ENCODE measurements at places on chromosomes 16 and 17.

DNA sequence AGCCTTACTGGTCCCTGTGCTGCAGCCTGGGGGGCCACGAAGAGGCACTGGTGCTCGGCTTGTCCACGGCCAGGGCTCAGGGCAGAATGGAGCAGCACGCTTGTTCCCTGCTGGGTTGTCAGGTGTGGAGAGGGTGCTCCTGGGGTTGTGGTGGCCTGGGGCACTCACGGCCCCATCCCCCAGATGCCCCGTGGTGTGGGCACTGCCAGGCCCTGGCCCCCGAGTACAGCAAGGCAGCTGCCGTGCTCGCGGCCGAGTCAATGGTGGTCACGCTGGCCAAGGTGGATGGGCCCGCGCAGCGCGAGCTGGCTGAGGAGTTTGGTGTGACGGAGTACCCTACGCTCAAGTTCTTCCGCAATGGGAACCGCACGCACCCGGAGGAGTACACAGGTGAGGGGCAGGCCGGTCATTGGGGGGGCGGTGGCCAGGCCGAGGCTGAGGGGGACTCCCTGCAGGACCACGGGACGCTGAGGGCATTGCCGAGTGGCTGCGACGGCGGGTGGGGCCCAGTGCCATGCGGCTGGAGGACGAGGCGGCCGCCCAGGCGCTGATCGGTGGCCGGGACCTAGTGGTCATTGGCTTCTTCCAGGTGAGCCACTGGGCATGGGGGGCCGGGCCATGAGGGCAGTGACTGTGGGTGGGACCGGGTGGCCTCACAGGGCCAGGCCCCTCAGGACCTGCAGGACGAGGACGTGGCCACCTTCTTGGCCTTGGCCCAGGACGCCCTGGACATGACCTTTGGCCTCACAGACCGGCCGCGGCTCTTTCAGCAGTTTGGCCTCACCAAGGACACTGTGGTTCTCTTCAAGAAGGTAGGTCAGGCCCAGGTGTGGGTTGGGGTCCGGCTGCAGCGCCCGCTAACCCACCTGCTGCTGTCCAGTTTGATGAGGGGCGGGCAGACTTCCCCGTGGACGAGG, 1.5 kb downstream of the PDIA2 start:
- DNase-seq = no peak

GRCh38 chr17:72950242-72950931, 142.1 kb downstream of the SLC39A11 start:
- DNase-seq = no peak

- DNase-seq = no peak
Observed at GRCh38 chr16:49078104-49078503, 203.5 kb downstream of the CBLN1 start.

GRCh38 chr16:75317532-75317931, 66.1 kb upstream of the BCAR1 start:
- no peak for DNase-seq

DNA sequence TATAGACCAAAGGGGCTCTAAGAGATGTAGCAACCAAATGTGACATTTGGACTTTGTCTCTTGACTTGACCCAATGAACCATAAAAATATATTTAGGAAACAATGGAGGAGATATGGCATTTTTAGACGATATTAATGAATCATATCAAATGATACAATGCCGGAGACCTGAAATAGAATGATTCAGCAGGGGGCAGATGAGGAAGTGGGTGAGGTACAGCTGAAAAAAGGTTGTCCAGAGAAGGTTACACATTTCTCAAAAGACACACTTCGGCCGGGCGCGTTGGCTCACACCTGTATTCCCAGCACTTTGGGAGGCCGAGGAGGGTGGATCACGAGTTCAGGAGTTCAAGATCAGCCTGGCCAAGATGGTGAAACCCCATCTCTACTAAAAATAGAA, 16.5 kb upstream of the SNN start:
- no peak for DNase-seq

- no peak for DNase-seq
Observed at GRCh38 chr17:71477356-71477755, 643.5 kb upstream of the SOX9 start.

GRCh38 chr16:5605404-5605803, 507.8 kb upstream of the EEF2KMT start:
- no peak for DNase-seq

DNA sequence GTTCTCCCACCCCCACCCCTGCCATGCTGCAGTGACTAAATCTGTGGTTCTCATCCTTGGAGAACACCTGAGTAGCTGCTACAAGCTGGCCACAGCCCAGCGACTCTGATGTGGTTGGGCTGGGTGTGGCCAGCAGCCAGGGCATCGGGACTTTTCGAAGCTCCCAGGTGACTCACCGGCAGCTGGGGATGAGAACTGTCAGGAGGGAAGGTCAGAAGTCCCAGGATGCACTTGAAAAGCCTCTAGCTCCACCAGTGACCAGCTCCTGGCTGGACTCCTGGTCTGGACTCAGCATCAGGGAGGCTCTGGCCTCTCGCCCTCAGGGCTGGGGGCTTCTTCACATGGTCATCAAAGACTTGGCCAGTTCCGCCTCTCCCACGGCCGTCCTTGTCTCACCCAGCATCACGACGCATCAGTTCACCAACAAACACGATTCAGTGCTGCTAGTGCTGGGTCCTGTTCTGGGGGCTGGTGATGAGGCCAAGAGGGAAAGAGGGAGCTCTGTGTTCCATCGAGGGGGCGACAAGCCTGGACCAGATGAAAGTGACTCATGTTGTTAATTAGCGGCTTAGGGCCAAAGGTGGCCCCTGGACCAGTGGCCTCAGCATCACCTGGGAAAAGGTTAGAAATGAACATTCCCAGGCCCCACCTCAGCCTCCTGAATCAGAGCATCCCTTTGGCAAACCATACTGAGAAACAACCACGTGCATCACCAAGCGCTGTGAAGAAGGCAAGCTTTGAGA, 3.9 kb upstream of the C17orf99 start:
- no peak for DNase-seq

DNA sequence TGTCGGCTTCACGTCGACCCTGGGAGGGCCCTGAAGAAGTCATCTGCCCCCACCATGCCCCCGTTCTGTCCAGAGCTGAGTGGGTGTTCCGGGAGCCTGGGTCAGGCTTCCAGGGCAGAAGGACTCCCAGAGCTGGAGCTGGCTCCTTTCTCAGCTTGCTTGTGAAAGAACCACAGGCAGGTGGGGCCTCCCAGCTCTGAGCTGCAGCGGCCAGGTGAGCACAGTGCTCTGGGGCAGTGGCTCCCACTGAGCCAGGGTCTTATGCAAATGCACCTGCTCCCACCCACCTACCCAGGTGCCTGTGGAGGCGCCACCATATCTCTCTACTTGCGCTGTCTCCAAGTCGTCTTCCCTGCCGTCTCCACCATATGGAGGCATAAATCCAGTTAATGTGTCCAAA, 140.0 kb upstream of the RPL38 start:
- DNase-seq = no peak

DNA sequence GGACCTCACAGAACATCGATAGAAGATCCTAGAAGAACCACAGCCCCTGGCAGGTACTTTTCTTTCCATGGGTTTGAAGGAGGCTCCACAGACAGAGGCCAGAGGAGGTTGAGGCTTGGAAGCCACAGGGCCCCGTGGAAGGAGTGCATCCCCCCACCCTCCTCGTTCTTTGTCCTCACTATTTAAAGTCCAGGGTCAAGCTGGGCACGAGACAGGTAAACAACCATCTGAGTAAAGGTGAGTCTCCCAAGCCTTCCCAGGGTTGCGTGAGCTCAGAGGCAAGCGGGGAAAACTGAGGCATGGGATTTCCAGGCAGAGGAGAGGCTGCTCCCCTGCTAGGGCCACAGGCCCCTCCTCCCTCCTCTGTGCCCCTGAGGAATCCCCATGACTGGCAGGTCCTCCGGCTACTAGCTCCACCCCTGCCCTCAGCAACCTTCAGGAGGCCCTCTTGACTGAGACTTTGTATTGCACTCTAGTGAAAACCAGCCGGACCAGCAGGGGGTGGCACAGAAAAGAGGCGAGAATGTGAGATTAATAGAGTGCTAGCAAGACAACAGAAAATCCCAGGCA, 927 bp upstream of the SULT1A2 start:
- no peak for DNase-seq

DNA sequence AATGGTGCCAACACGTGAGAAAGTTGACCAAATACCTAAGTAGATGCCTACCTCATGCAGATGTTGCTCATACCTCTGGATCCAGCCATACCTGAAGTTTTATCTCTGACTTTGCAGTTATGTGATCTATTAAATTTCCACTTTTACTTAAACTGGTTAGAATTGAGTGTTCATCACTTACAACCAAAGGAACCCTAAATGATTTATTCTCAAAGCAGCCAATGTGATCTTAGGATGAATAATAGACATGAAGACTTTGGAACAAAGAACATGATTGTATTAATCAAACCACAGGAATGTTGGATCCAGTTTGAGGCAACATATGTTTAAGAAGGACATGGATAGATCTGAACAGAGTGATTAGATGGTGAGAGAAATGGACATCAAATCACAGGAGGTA, 68.7 kb downstream of the IRX6 start:
- DNase-seq = no peak

- no peak for DNase-seq
Observed at GRCh38 chr17:45171338-45172231, 9.9 kb downstream of the HEXIM2 start.

- DNase-seq = no peak
Observed at GRCh38 chr17:81260171-81260570, 21.1 kb downstream of the NDUFAF8 start.

DNA sequence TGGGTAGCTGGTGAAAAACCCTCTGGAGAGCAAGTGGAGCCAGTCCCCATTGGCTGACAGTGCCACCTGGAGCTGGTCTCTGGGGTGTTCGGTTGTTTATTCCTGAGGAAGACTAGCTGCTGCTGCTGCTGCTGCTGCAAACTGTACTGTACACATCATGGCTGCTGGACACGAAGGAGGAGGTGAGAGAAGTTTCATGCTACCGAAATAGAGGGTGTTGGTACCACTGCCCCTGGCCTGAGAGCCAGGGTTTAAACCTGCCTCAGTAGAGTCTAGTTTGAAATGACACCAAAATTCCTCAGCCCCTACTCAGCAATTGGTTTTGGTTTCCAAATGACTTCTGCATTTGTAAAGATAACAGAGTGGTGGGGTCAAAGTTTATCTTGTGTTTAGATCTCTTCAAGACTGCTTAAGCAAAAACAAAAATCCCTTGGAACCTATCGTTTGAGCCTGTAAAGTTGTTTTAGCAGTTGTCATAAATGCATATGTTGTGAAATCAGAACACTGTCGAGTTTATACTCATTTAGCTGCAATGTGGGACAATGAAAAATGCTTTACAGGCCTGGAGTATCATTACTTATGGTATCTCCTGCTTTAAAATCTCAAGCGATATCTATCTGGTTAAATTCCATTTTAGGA, 40.8 kb downstream of the CYB5B start:
- no peak for DNase-seq

DNA sequence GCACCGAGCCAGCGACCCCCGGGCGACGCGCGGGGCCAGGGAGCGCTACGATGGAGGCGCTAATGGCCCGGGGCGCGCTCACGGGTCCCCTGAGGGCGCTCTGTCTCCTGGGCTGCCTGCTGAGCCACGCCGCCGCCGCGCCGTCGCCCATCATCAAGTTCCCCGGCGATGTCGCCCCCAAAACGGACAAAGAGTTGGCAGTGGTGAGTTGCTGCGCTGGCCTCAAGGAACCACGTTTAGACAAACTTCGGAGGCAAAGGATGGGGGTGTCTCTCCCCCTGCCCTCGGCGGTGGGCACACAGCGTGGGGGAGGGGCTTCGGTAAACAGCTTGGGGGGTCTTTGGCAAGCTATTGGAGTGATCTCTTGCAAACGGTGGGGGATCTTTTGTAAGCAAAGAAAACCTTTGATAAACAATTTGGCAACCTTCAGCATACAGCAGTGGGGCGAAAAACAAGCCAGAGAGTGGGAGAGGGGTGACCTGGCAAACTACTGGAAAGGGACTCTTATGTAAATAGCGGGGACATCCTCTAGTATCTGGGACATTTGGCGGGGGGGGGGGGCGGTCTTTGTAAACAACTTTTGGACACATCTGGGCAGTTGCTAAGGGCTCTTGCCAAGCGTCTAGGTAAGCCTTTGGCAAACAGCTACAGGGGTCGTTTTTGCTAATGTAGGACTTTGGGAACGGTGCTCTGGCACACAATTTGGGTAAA, 587 bp downstream of the MMP2 start:
- no peak for DNase-seq

GRCh38 chr16:50246299-50247122, 19.8 kb upstream of the ADCY7 start:
- no peak for DNase-seq

DNA sequence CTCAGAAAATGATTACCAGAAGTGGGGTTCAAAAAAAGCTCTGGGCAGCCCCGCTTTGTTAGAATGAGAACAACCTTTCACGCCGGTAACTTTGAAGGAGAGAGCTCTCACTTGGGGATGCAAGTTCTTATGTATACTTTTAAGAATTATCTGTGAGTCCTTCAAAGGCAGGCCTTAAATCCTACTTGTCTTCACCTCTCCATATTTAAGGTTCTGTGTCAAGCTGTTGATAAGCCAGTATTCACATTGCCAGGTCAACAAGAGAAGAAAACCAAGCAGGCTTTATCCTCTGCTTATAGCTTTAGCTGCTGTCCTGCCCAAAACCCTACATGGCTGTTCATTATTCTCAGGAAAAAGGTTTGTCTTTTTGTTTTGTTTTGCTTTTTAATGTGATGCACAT, 42.9 kb downstream of the CDRT4 start:
- no peak for DNase-seq

- DNase-seq = no peak
Observed at GRCh38 chr17:35769895-35770486, 9.3 kb downstream of the C17orf50 start.

DNA sequence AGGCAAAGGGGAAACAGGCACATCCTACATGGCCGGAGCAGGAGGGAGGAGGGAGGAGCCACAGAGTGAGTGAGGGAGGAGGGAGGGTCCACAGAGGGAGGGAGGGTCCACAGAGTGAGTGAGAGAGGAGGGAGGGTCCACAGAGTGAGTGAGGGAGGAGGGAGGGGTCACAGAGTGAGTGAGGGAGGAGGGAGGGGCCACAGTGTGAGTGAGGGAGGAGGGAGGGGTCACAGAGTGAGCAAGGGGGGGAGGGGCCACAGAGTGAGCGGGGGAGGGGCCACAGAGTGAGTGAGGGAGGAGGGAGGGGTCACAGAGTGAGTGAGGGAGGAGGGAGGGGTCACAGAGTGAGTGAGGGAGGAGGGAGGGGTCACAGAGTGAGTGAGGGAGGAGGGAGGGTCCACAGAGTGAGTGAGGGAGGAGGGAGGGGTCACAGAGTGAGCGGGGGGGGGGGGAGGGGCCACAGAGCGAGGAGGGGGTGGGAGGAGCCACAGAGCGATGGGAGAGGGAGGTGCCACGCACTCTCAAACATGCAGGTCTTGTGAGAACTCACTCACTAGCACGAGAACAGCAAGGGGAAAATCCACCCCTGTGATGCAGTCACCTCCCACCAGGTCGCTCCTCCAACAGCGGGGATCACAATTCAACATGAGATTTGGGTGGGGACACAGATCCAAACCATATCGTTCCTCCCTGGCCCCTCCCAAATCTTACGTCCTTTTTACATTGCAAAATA, 24.3 kb upstream of the CDH15 start:
- DNase-seq = no peak
